ENCODE measurements at places on chromosomes 2 and 18. TPM values are rescaled to one million over a fixed set of nuclear protein-coding genes. Genes with fewer than 3 reads are reported as not detected.

The WDR35 gene
- 3.4 TPM for total RNA-seq

- H3K4me1 ChIP-seq = no peaks in the 10 kb centered on the region
- no peak for DNase-seq
- no peak overlapping the region for H3K27ac ChIP-seq
- H3K36me3 ChIP-seq = no peaks in the 10 kb centered on the region
- H3K27me3 ChIP-seq = no peaks in the 10 kb centered on the region
Observed at GRCh38 chr2:240462707-240463273, 27.3 kb downstream of the GPC1 start.

- H3K4me3 ChIP-seq = no peak overlapping the region
- no peak for DNase-seq
- H3K4me1 ChIP-seq = no peaks in the 10 kb centered on the region
- no peaks in the 10 kb centered on the region for H3K36me3 ChIP-seq
- H3K27me3 ChIP-seq = no peaks in the 10 kb centered on the region
Observed at GRCh38 chr18:65282096-65282495, 468.7 kb upstream of the CDH7 start.

The TMEM247 gene
- not detected for total RNA-seq

- no peak overlapping the region for H3K27ac ChIP-seq
- no peak overlapping the region for H3K4me3 ChIP-seq
- no peaks in the 10 kb centered on the region for H3K4me1 ChIP-seq
- peaks cover 9% of the 10 kb centered on the region for H3K36me3 ChIP-seq
- no peak for DNase-seq
Observed at GRCh38 chr18:24380163-24380747, 17.4 kb downstream of the OSBPL1A start.

The ADRA2B gene
- not detected for total RNA-seq
